ENCODE measurements at places on chromosomes 12 and 14.

- no peak for DNase-seq
Measured at GRCh38 chr12:104630230-104630670, 173.5 kb downstream of the CHST11 start.

DNA sequence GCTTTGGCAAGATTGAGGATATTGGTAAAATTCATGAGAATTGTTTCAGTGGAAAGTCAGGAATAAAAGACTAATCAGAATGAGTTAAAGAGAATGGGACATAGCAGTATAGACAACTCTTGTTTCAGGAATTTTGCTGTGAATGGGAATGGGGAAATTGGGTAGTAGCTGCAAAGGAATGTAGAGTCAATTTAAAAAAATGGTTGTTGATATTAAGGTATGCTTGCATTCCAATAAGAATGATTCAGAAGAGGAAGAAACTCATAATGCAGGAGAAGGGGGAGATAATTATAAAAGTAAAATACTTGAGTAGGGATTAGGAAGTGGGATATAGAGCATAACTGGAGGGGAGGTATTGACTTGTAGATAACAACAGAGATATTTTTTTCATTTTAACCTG is 40.7 kb downstream of the MNAT1 start:
- DNase-seq, result no peak

DNA sequence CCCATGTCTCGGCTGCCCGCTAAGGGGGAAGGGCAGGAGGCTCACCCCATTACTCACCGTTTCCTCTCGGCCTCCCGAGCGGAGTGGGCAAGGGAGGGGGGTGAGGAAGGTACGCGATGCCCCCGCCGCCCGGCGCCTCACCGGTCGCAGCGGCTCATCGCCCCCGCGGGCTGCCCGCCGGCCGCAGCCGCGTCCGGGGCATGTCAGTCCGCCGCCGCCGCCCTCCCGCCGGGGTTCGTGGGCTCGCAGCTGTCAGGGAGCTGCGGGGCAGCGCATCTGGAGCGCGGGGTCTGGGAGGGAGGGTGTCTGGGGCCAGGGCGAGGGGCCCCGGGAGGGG is 461 bp downstream of the SLC8A3 start:
- DNase-seq, result no peak

GRCh38 chr14:61290701-61291100 is 9.6 kb upstream of the TMEM30B start:
- DNase-seq, result no peak

- DNase-seq, result no peak
Measured at GRCh38 chr12:94333396-94333795, 126.3 kb downstream of the CEP83 start.

GRCh38 chr12:110575326-110575725 is 7.8 kb downstream of the PPTC7 start:
- no peak for DNase-seq

GRCh38 chr12:89117448-89118034 is 234.8 kb downstream of the DUSP6 start:
- no peak for DNase-seq

DNA sequence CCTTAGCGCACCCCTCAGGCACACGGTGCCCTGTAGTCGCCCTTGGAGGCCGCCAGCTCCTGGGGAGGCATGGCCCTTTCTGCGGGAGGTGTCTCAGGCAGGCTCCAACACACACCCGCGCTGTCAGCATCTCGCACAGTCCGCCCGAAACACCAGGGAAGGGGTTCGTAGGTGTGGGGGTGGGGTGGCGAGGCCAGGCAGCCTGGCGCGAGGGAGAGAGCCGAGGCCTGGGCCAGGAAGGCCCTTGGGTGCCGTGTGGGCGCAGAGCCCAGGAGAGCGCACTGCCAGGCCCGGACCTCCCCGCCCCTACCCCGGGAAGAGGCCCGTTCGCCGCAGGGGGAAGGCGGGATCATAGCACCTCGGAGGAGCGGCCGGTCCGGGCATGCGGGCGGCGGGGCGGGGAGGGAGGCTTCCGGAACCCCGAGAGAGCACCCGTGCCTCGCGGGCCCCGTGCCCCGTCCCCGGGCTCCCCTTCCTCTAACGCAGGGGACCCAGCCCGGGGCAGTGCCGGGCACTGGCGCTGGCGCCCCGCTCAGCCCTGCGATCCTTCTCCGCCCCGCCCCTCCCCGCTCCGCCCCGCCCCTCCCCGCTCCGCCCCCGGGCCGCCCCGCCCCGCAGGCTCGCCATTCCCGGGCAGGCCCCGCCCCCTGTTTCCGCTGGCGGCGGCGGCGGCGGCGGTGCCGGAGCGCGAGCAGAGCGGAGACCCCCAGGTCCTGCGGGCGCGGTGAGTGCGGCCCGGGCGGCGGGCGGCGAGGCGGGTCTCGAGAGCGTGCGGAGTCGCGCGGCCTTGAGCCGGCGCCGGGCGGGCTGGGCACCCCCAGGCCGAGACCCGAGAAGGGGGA is at the start of gene TSPAN9:
TSS of gene TSPAN9 (plus strand) at position 650 of the 842 bp plus-strand sequence. CDS start 123,815 bp downstream, outside the sequence.
- DNase-seq, result no peak
